Body of pancreas (tissue), 4 donors: ENCODE measurements at places on chromosomes 3 and 15. TPM values are rescaled to one million over a fixed set of nuclear protein-coding genes. Genes with fewer than 3 reads are reported as not detected.

Gene AADAC
- 8.0 TPM for total RNA-seq

Gene MCF2L2
- not detected for total RNA-seq

Gene SPINT1
- total RNA-seq: 110 TPM

Gene KBTBD8
- not detected for total RNA-seq

Gene SLC12A8
- total RNA-seq: 30.0 TPM

DNA sequence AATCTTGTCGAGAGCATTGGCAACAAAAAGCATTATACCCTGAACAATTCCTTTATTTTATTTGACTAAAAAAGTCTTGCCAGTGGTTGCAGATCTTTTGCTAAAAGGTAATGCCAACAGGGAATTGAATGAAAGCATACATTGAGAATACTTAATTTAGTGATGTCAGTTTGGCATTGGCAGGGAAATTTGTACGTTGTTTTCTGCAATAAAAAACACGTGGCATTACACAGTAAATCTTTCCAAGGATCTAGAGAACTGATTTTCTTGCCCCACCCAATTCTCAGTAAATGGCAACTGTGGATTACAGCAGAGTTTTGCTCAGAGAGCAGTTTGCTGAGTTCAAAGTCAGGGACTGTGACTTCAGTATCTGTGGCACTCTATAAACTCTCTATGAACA lies 38.3 kb upstream of the IGSF10 start:
- no peak for DNase-seq

GRCh38 chr3:177035676-177036075 lies 161.6 kb downstream of the TBL1XR1 start:
- no peak for DNase-seq

DNA sequence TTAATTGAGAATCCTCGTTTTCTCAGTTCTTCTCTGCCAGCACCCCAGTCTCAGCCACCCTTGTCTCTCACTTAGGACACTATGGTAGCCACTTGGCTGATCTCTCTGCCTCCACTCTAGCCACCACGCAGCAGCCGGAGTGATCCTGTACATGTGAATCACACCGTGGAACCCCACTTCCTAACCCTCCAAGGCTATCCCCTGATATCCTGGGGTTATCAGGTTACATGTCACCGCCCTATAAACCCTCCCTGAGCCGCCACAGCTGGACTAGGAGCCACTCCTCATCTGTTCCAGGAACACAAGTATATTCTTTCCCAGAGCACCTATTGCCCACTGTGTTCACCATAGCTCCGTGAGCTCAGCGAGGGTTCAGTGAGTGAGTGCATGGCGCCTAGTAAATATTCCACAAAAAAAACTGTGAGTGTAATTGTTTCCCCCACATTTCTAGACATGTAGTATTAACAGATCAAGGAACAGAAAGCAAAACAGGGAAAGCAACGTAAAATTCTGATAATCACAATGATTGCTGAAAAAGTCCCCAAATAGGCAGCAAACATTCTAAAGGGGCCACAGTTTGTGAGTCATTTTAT lies 661 bp upstream of the PARP14 start:
- DNase-seq: peak; percentile 33

- no peak for DNase-seq
Observed at GRCh38 chr3:51675201-51675611, 4.2 kb downstream of the TEX264 start.

DNA sequence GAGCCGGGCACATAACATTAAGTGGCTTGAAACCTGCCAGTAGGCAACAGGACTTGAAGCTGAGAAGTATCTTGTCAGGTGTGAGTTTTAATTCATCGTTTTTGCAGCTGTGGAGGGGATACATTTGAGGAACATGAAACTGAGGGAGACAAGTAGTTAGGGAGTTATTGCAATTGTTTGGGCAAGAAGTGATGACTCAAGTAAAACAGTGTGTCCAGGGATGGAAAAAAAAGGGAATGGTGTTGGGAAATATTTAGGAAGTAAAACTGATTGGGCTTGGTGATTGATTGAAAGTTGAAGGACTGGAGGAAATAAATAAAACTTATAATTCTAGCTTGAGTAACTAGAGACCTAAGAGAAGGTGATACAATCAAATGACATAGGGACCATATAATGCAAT lies 85.5 kb downstream of the NCEH1 start:
- DNase-seq: no peak

GRCh38 chr15:80034629-80035028 lies 24.8 kb upstream of the ZFAND6 start:
- DNase-seq: no peak

DNA sequence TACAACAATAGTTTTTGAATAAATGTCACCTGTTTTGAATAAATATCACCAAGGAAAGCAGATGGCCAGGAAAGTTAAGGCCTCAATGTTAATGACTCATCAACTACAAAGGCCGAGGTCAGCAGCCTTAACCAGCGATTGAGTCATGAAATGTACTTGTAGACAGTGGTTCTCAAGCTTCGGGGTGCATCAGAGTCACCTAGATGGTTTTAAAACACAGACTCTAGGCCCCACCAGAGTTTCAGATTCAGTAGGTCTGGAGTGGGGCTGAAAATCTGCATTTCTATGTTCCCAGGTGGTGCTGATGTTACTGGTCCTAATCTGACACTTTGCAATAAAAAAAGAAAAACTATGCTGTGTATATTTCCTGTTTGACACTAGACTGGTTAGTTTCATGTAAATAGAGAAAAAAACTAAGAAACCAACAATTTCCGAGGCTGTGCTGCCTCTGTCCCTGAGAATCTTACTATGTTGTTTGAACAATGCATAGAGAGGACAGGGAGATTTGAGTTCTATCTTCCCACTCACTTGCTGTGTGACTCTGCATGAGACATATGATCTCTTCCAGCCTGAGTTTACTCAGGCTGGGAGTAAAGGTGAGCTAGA lies 9.8 kb downstream of the RAB27A start:
- DNase-seq: peak; percentile 57
